ENCODE measurements at places on chromosomes 11 and 22.

DNA sequence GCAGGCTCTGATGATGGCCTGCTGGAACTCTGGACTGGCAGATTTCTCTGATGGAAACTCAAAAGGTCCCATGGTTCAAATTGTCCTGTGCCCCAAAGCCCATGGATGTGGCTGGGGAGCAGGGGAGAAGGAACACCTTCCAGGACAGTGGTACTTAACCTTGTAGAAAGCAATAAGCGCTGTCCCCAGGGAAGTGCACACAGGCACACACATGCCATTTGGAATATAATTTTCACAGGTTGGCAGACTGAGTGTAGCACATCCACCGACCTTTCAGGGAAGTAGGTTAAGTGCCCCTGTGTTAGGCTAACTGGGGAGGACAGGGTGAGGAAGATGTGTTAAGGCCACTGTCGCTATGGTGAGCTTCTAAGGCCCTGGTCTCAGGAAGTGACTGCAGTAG is 17.8 kb downstream of the DDX25 start:
- DNase-seq, result no peak

DNA sequence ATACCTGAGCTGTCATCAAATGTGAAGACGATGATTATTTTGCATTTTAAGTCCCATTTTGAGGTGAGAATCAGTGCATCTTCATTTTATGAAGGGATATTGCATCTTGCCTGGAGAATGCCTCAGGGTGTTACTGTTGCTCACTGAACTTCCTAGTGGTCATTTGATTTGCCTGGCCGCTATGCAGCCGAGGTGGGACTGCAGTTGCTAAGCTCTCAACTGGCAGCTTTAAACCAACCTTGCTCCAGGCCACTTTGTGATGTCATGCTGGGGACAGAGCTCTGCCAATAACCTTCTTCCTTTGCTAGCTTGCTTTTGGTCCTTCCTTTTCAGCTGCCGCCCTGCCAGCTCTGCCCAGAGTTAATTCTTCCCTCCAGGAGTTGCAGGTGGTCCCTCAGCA is 409.4 kb upstream of the B3GAT1 start:
- no peak for DNase-seq

DNA sequence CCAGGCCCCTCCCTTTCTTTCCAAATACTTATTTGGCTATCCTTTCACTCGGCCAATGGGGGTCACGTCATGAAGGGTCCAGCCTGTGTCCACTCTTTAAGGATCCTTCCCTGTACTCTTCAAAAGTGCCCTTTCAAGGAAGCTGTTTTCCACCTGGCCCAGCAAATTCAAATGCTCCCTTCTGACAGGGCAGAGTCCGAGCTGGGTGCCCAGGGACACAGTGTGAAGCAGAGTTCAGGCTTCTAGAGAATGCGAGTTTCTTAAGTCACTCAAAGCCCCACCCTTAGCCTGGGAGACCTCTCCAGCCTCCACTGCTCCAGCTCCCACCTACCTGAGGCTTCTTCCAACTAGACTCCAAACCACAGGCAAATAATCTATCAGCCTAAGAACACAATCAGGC is 5.5 kb upstream of the APOA1 start:
- DNase-seq, result no peak

DNA sequence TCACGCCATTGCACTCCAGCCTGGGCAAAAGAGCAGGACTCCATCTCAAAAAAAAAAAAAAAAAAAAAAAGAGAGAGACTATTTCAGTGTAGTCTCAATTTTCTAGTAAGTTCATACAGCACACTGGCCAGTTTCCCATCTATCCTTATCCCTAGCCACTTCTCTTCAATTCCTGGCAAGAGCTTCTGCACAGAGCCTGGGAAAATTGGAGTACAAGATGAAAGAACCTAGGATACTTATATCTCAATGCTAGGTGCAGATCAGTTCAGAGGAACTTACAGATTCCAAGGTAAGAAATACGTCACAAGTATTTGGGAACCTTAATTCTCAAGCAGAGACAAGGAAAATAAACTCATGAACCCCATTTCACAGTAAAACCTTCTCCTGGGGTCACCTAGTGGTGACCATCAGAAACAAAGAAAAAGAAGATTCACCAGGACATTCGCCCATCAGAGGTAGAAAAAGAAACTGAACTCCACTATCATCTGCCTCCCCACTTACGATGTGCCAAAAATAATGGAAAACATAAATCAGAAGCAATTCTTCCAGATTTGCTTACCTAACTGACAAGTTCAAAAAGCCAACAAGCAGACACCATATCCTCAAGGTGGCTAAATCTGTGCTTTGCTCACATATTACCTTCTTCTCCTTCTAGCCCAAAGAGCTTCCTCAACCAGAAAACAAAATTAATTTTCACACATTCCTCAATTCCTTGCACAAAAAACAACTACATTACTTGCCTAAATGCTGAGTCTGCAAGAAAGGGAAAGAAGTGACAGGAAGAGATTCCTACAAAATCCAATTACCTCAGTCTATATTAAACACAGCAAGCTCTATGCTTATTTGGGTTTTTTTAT is 4.9 kb downstream of the DENND5A start:
- DNase-seq, result no peak

- DNase-seq, result peak; percentile 49
Observed at GRCh38 chr22:18078329-18079041, 695 bp downstream of the PEX26 start.

DNA sequence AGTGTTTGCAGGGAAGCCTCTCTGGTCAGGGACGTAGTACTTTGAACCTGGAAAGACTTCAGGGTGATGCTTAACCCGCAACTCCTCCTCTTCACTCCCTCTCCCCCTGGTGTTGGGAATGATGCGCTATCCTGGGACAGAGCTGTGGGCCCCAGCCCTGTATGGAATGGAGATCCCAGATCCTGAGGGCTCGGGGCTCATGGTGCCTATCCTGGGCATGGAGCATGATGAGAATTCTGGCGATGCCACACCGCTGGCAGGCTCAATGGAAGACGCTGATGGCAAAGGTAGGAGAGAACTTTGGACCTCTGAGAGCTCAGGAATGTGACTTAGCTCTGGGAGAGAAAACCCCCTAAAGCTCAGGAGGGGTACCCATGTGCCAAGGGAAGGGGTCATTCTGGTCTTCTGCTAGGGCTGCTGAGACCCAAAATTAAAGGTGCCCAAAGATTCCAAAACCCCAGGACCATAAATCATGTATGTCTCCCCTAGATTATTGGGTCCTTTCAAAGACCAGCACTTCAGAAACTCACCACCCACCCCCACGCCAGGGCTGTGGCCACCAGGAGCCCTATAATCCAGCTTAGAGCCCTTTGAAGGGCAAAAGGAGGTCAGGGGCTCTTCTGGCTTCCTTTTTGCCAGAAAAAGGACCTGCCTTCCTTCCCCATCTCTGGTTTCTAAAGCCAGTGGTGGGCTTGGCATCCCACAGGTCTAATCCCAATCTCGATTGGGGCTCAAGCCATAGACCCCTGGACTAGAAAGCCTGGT is 52.5 kb downstream of the BTG4 start:
- no peak for DNase-seq

DNA sequence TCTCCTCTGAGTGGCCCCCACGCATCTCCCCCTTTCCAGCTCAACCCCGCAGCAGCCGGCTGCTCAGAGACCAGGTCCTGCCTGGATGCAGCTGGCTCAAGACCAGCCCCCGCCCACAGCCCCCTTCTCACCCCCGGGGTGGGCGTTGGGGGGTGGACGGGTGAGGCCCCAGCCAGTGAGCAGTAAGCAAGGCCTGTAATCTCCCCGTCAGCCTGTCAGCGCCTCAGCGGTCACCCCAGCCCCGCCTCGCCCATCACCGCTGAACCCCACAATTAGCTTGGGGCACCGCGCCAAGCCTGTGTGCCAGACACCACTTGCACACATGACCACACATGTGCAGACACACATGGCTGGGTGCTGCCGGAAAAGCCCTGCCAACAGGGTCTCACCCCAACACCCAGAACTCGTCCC is 5.9 kb downstream of the PLXNB2 start:
- DNase-seq, result no peak

All from gastrocnemius medialis (tissue), 4 donors.